ENCODE measurements at places on chromosomes 3 and 15.

GRCh38 chr15:100764778-100765466 is 114.7 kb upstream of the ALDH1A3 start:
- no peak for DNase-seq

DNA sequence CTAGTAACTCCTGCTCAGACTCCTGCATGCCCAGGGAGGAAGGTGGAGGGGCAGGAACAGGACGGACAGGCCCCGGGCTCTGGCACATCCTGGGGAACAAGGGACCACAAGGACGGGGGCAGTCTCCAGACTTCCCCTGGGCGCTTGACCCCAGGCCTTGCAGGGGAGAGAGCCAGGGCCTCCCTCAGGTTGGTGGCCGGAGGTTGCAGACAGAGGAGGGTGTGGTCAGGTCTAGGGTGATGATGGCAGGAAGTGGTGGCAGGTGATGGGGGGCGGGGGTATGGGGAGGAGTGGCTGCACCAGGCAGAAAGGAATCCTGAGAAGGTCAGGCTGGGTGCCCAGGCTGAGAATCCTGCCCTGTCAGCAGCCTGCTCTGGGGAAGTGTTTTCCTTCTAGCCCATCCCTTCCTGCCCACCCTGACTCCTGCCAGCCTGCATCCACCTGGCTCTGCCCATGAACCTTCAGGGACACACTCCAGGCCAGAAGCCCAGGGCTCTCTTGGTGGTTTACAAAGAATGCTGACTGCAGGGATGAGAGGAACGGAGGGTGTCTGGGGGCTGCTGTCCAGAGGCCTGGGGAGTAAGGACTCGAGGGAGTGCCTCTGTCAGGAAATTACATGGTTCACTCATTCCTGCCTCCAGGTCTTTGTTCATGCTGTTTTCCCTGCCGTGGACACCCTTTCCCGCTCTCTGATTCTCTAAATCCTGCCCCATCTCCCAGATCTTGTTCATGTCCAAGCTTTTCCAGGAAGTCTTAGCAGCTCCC is 15.8 kb downstream of the LOXL1 start:
- DNase-seq = no peak

GRCh38 chr15:25892126-25892525 is 29.0 kb upstream of the ATP10A start:
- no peak for DNase-seq

- no peak for DNase-seq
Measured at GRCh38 chr15:25764980-25765735, 98.0 kb downstream of the ATP10A start.

- DNase-seq = peak; percentile 61
Measured at GRCh38 chr15:98881526-98882520, 125.8 kb downstream of the PGPEP1L start.

- no peak for DNase-seq
Measured at GRCh38 chr3:142609136-142609535, 12.9 kb downstream of the PLS1 start.

GRCh38 chr3:45929042-45929679 is 14.1 kb upstream of the CXCR6 start:
- peak; percentile 65 for DNase-seq

DNA sequence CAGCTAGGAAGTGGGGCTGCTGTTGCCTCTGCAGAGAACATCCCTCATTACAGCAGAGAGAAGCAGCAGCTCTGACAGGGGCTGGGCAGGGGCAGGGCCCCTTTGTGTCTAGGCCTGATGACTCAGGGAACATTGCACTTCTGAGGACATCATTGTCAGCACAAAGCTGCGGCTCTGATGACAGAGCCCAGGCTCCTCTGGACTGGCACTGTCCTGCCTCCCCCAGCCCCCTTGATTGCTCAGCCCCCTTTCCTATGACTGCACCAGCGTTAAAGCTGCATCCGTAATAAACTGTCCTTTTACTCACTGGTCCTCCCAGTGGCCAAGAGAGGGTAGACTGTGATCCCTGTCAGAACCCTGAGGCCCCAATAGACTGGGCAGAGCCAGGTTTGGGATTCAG is 18.3 kb downstream of the TRH start:
- no peak for DNase-seq

DNA sequence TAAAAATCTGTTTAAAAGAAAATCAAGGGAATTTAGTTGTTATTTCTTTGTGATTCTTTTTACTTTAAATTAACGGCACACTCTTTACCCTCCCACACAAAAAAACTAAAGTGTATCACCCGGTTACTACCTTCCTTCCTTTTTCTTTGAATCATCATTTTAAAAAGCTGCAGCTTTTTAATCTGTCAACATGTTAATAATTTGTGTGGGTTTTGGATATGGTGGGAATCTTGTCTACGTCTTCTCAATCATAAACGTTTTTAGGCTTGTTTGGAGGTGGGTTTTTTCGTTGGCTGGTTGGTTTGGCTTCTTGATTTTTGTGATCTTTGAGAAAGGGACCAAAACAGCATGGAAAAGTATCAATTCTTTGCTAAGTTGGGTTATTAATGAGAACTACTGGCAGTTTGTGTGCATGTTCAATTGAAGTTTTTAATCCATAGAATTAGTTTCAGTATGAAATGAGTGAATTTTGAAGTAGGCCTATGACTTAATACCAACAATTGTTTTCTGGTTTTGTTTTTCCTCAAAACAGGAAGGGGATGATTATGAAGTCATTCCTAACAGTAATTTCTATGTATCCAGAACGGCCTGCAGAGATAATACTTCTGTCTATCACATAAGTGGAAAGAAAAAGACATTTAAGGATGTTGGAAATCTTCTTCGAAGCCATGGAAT is 4.5 kb downstream of the SMC4 start:
- DNase-seq = no peak

GRCh38 chr3:31770822-31771326 is 210.2 kb downstream of the OSBPL10 start:
- DNase-seq = no peak

- no peak for DNase-seq
Measured at GRCh38 chr3:10437995-10438901, 67.1 kb downstream of the ATP2B2 start.

- no peak for DNase-seq
Measured at GRCh38 chr3:33131331-33132018, 17.7 kb downstream of the CRTAP start.

DNA sequence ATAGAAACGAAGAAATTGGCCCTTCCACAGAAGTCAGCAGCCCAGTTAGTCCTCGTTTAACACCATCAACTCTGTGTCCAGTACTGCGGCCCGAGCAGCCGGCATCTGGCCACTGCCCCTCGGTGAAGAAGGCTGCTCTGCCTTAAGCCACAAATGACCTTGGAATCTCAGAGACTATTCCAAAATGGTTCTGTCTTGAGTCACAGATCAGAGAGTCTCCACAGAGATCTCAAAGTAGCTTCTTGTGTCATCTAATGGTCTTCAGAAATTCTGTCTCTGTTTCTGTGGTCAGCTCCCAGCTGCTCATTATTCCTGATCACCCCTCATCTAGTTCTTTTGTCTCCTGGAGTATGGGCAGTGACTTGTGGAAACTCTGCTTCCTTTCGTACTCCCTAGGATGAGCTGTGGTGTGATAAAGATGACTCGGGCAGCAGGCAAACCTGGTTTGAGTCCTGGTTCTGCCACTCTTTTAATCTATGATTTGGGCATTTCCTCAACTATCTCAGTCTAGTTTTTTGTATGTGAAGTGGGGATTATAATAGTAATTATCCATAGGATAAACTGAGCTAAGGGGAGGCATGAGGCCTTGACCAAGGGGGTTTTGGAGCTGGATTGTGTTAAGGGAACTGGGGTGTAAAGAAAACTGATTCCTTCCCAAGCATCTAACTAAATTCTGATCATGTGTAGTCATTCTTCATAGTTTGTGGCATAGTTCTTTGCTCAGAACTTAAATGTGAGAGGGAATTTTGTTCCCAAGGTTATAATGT is 22.6 kb downstream of the CRTC3 start:
- no peak for DNase-seq

- no peak for DNase-seq
Measured at GRCh38 chr3:183579967-183580900, 24.7 kb upstream of the KLHL6 start.

GRCh38 chr3:19901918-19902317 is 32.1 kb downstream of the EFHB start:
- DNase-seq = no peak

- DNase-seq = no peak
Measured at GRCh38 chr3:45120359-45121158, 25.6 kb downstream of the CDCP1 start.

- no peak for DNase-seq
Measured at GRCh38 chr3:154131830-154132229, 10.6 kb downstream of the ARHGEF26 start.

GRCh38 chr3:119468041-119468440 is 722 bp upstream of the POGLUT1 start:
- DNase-seq = no peak

DNA sequence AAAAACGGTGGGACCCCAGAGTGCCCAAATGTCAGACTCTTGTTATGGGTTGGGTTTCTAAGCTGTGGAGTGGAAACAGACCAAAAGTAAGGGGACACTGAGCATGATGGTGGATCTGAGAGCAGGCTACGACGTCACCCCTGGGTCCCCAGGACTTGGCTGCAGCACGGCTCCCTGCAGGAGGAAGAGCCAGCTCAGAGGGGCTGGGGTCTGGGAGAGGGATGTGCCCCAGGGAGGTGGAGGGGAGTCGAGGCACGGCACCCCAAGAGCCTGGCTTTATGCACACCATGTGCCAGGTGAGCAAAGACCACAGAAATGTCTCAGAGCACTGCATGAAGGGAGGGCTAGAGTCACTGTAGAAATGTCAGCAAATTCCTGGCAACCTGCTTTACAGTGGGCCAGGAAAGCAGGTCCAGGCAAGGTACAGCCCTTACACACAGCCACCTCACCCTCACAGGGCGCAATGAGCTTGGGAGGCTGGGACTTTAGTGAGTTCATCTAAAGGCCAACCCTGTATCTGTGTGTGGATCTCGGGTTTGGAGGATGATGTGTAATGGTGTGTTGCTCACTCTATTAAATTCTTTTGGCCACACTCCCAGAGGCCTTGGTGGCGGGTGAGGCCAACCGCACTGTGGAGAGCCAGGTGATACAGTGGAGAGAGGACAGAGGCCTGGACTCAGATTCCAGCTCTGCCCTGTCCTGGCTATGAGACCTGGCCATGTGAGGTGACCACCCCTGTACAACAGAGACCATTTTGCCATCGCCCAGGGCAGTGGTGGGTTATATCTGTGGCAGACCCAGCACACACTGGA is 14.1 kb downstream of the CTSH start:
- DNase-seq = no peak

GRCh38 chr3:106573605-106574004 is 704.8 kb upstream of the CBLB start:
- no peak for DNase-seq

DNA sequence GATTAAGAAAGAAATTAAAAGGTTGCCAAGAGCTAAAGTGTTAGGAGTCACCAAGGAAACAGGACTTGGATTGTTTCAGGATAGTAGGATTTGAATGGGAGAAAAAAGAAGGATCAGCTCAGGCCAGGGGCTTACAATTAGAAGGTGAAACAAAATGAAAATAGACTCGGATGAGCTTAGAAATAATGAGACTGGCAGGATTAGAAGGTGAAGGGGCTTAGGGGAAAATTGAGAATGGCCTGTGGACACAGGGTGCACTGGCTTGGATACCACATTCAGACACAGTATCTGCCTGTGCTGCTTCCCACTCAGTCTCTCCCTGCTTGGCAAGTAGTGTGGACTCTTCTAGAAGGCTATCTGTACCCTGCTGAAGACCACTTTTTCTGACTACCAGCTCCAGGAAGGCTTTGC is 206.1 kb upstream of the ATP10A start:
- no peak for DNase-seq

- no peak for DNase-seq
Measured at GRCh38 chr3:104764496-104764895, 602.2 kb upstream of the ALCAM start.

- DNase-seq = no peak
Measured at GRCh38 chr3:4990069-4990468, 10.8 kb downstream of the BHLHE40 start.

DNA sequence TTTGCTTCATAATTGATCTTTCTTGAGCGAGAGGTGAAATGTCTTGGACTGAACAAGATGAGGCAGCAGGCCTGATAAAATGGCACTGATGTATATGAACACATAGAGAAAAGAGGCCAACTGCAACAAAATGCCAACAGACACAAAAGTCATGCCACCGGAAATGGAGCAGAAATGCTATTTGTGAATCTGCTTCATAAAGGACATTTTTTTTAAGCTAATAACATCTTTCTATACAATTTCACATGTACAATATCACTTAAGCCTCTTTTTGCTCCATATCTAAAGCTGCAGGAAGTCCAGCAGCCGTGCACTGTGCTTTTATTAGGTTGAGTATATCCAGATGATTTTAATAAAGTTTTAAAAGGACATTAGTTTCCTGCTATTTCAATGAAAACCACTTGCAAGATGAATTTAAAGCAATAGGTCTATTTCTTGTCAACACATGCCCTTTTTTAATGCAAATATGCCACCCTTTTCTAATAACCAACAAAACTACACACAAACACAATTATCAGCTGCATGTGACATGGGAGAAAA is 169.2 kb upstream of the ADAMTS9 start:
- no peak for DNase-seq

- DNase-seq = no peak
Measured at GRCh38 chr15:51842852-51843737, 13.6 kb downstream of the TMOD3 start.

DNA sequence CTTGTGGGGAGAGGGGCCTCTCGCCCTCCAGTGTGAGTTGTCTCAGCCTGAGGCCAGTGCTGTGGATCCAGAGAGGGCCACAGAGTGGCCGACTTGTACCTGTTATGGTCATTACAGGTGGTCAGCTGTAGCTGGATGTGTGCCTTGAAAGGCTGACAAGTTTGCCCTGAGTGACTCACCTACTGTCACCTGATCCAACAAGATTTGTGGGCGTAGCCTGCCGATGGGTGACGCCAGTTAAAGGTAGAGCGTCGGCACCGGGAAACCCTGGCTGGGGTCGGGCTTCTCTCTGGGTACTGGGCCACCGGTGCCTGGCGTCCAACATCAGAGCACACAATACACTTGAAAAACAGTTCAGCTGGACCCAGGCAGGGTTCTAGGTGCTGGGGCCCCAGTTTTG is 2.8 kb upstream of the ISG20 start:
- DNase-seq = no peak

DNA sequence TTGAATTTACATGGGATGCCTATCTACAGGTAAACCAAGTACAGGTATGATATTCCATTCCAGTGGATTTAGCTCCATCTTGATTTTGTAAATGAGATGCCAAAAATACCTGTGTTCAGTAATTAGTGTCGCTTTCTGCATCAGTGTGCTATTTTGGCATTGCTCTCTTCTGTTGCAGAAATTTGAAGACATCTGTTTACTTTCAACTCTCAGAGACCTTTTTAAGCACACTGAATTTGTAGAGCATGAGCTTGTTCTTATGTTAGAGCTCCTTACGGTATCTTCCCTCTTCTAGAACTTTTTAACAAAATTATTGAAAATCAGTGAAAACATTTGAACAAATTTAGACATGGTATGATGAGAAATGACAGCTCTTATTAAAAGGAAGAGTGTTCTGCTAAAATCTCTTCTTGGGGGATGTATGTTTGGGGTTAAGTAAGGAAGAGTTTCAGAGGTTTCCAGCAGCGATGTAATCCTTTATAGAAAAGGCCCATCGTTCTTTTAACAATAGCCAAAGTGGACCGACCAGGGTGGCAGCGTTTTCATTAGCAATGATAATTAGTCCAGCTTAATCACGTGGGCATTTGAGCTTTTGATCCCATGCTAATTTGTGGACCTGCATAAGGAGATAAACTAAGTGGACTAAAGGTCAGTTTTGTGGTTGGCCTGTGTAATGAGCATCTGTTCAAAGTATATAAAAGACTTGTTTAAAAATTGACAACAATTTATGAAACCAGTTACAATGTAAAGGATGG is 385.4 kb downstream of the PTPRG start:
- no peak for DNase-seq

GRCh38 chr3:41974223-41974622 is 12.3 kb upstream of the ULK4 start:
- no peak for DNase-seq

All from right cardiac atrium (tissue), 5 donors.